Inflammatory macrophage treated with lipopolysaccharide for 1 hour (primary cell): ENCODE measurements at places on chromosomes 6 and 20.

DNA sequence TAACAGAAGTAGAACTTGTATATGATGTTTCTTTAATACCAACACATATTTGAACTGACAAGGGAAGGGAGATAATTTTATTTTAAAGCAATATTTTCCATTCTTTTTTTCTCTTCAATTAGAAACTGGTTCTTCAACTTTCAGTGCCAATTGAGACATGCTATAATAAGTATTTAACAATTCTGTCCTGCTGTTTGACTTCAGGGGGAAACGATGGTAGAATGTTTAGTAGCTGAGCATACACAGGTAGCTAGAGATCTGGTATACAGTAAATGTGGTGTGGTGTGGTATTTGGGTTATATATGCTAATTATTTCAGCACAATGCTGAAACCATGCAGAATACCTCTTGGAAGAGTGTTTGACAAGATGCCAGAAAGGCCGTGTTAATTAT lies 156.9 kb downstream of the ARID1B start:
- no peak for DNase-seq

DNA sequence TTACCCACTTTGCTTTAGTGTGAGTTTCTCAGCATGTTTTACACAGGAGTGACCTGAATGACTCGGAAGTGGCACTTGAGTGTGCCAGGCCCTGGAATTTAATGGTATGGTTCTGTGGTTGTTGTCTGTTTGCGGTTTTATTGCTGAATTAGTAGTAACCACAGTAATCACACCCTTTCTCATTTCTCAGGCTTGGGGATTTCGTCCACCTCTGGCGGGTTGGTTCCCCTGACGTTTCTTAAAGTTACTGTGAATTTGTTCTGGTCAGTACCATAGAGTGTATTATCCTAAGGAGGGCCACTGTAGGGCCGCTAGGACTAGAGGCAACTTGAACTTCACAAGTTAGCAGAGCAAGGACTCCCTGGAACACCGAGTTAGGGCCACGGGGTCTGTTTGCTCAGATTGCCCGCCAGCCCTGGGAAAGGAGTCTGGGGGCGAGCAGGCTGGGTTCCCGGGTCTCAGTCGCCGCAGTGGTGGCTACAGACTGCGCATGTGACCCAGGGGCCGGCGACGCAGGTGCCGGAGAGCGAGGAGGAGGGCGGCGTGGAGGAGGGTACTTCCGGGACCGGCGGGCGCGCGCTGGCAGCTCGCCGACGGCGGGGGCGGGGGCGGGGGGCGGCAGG lies 546 bp upstream of the KLHL32 start:
- no peak for DNase-seq

DNA sequence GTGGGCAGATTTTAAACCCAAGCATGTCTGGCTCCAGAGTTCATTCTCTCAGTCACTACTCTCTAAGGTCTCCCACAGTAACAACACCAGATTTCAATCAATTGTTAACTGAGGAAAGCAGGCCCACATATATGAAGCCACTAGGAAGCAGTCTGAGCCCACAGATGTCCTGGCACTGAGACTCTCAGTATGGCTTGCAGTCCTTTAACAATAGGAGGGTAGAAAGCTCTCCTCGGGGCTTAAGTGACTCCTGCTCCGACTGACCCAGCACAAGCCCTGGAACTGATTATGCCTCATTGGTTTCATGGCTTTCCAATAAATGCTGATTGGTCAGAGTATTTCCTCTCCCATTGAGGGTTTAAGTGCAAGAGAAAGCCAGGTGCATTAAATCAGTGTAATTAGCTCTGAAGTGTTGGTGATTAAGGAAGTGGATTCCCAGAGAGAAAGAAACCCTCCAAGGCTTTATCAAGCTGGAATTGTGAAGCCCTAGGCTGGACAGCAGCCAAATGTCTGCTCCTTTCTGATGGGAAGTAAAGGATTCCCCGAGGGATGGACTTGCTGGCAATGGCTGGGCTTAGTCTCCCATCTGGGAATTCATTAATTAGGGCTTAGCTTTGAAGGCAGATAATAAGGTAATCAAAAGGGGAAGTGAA lies 76.6 kb upstream of the PROKR2 start:
- DNase-seq, result no peak

DNA sequence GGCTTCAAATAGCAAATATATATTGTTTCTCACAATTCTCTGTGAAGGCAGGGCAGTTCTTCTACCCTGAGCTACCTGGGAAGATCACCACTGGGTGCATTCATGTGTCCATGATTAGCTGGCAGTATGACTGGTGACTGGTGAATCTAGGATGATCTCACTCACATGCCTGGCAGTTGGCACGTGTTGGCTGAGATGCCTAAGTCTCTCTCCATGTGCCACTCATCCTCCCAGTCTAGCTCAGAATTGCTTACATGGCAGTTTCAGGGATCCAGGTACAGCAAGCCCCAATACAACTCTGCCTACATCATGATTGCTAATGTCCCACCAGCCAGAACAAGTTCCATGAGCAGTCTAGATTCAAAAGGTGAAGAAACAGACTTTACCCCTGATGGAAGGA lies 346.8 kb upstream of the CNR1 start:
- DNase-seq, result no peak

DNA sequence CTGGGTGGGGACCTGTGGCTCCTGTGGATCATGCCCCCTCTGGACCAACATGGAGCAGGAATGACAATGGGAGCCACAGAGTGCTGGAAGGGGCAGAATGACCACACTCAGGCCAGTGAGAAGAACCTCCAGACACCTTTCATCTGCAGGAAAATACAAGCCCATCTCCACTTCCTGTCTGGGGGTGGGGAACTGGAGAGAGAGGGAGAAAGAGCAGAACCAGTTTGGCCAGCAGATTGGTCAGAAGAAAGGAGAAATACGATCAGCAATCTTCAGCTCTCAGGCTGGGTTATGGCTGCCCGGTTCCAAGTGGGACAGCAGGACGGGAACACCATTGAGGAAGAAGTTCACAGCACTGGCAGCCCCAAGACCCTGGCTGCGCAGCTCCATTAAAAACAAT lies 37.0 kb downstream of the BMP7 start:
- no peak for DNase-seq

- no peak for DNase-seq
Measured at GRCh38 chr6:143485967-143486366, 25.6 kb downstream of the FUCA2 start.

GRCh38 chr6:63097222-63097621 lies 114.0 kb upstream of the FKBP1C start:
- no peak for DNase-seq

- peak; percentile 28 for DNase-seq
Measured at GRCh38 chr6:158972241-158973233, 27.5 kb downstream of the RSPH3 start.

DNA sequence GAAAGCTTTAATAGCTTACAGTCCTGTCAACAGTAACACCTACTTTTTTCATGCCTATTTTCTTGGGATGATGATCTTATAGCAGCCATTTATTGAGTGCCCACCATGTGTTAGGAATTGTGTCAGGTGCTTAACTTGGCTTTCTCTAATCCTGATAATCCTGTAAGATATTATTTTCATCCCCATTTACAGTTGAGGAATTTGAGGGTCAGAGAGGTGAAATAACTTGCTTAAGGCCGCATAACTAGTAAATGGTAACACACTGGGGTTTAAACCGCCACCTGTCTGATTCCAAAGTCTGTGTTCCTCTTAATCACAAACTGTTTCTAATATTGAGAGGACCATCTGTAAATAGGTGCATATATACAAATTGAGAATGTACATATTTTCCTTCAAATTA lies 55.5 kb downstream of the NCOA3 start:
- DNase-seq, result no peak

DNA sequence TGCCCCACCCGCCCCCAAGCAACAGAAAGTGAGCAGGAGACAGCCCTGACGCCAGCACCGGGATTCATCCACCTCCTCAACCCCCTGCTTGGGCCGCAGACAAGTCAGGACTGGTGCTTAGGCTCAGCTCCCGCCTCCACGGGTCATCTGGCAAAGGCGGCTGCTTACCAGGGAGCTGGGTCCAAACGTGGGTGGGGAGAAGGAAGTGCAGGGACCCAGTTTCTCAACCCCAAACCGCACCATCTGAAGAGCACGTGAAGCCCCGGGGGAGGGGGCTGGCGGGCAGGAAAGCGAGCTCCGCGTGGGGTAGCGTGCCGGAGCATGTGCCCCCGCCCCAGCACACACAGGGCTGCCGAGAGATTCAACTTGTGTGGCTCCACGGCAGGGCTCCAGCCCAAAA lies 87.2 kb downstream of the BMP7 start:
- no peak for DNase-seq

GRCh38 chr20:61756966-61757677 lies 308.6 kb downstream of the TAF4 start:
- no peak for DNase-seq

DNA sequence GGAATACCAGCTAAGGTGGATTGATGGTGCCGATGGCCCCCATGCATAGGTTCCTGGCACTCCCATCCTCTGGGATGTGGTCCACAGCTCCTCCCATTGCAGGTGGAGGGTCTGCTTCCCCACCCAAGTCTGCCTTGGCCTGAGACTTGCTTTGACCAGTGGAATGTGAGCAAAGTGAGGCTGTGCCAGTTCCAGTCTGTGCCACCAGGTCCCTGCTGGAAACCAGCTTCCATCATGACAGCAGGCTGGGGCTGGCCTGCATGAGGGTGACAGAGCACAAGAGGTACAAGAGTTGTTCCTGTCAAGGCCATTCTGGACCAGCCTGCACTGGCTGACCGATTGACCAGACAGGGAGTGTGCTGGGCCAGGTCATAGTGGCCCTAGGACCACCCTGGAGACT lies 27.0 kb upstream of the CCR6 start:
- DNase-seq, result no peak

DNA sequence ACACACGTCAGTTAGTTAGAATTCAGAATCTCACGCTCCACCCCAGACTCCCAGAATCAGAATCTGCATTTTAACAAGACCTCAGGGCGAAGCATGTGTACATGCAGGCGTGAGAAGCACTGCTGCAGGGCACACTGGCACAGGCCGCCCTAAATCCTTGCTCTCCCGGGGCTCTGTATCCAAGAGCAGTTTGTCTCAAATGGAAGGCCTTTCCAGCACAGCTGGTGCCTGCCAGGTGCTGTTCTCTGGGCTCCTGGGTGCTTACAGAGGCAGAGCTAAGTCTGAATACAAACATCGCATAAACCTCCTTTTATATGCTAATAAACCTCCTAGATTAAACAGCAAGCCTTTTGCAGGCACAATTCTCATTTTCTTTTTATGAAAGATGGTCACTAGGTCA lies 119.1 kb upstream of the CD93 start:
- DNase-seq, result no peak

GRCh38 chr20:11057624-11058023 lies 383.8 kb upstream of the JAG1 start:
- no peak for DNase-seq

- DNase-seq, result no peak
Measured at GRCh38 chr6:148438632-148439031, 96.0 kb downstream of the SASH1 start.

- DNase-seq, result no peak
Measured at GRCh38 chr6:44048277-44048676, 79.0 kb downstream of the MRPL14 start.

- no peak for DNase-seq
Measured at GRCh38 chr20:56795492-56795891, 166.4 kb downstream of the TFAP2C start.

GRCh38 chr20:20292472-20292871 lies 75.4 kb upstream of the INSM1 start:
- DNase-seq, result no peak

GRCh38 chr6:135105710-135106109 lies 51.1 kb upstream of the HBS1L start:
- no peak for DNase-seq

DNA sequence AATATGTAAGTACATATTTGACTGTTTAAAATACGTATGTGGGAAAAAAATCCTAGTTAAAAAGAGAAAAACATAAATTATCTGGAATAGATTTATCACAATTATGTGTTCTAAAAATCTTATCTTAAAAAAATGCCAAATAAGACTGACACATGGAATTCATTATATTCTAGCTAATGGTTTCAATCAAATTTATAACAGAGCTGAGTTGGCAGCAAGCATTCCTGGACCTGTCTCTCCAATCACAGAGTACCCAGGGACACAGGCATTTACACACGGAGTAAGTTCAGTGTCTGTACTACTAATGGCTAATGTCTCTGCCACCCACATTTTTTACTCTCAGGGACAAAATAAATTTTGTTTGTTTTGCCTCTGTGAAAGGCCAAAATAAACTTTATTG lies 122.3 kb downstream of the RPS12 start:
- DNase-seq, result no peak

- no peak for DNase-seq
Measured at GRCh38 chr20:58054780-58055373, 173.6 kb downstream of the ANKRD60 start.

DNA sequence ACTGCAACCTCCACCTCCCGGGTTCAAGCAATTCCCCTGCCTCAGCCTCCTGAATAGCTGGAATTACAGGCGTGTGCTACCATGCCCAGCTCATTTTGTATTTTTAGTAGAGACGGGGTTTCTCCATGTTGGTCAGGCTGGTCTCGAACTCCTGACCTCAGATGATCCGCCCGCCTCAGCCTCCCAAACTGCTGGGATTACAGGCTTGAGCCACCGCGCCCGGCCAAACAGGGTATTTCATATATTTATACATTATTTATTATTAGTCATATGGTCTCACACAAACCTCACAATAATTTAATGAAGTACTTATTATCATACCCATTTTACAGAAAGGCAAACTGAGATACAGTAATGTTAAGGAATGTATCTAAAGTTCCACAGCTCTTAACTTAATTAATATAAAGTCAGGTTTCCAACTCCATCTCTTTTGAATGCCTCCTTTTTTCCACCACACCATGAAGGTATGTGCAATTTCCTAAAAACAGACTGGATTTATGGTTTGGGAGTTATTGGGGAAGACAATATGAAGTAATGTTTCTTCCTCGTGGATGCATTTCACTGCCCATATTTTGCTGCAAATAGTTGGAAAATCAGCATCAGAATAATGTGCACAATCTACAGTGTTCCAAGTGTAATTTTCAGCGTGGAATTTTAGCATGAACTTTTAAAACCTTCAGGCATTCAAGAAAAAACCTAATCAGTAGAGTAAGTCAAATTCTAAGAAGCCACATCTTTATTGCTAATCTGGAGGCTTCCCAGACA lies 65.7 kb downstream of the ZMYND8 start:
- DNase-seq, result no peak

DNA sequence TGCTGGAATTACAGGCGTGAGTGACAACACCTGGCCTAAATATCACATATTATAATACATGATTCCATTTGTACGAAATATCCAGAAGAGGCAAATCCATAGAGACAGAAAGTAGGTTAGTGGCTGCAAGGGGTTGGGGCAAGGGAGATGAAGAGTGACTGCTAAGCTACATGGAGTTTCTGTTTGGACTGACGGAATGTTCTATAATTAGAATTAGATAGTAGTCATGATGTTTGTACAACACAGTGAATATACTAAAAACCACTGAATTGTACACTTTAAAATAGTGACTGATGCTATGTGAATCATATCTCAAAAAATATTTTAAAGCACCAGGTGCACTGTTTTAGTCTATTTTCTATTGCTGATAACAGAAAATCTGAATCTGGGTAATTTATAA lies 3.7 kb upstream of the HEBP2 start:
- no peak for DNase-seq

GRCh38 chr6:35473075-35473849 lies 5.1 kb downstream of the RPL10A start:
- no peak for DNase-seq
